ENCODE measurements at places on chromosomes 2 and 18.

DNA sequence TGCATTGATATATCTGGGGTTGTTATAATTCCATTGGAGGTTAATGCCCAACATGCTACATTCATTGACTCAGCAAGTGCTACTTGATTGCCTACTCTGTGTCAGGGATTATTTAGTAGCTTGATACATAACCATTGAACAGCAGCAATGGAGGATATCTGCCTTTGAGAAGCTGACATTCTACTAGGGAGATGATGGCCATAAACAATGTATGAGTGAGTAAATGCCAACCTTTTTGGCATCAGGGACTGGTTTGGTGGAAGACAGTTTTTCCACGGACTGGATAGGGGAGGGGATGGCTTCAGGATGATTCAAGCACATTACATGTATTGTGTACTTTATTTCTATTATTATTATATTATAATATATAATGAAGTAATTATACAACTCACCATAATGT is 31.9 kb upstream of the TOGARAM2 start:
- no peak for DNase-seq

- DNase-seq: no peak
These were observed 517.0 kb downstream of the SLC4A3 start for GRCh38 chr2:220144411-220144810.

GRCh38 chr2:7816233-7816632 is 865.6 kb upstream of the ID2 start:
- DNase-seq: no peak

DNA sequence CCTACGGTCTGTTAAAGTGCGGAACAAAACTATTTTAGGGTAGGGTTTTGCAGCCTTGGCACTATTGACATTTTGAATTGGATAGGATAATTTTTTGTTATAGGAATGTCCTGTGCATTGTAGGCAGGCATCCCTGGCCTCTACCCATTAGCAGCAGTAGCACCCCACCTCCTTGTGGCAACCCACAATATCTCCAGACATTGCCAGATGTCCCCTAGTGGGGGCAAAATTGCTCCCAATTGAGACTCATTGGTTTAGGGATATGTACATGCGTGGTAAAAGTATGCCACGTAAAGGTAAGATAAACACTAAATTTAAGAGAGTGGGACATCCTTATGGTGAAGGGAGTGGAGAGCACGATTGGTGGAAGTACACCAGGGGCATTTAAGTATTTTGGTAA is 4.6 kb downstream of the MIB1 start:
- DNase-seq: no peak

- DNase-seq: no peak
These were observed 57.8 kb upstream of the OTOF start for GRCh38 chr2:26535663-26536275.

GRCh38 chr2:2742726-2743125 is 411.7 kb upstream of the MYT1L start:
- no peak for DNase-seq

DNA sequence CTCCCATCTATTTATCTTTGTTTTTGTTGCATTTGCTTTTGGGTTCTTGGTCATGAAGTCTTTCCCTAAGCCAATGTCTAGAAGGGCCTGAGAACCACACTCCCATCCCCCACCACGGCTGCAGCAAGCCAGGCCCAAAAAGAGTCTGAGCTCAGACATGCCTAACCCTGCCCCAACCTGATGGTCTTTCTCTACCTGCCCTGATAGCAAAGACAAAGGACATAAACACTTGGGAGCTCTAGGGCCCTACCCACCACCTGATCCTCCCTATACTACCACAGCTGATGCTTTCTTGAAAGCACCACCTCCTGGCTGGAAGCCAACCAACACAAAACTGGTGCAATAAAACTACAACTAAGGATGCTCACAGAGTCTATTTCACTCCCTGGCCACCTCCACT is 233.4 kb downstream of the WDR7 start:
- DNase-seq: no peak

GRCh38 chr2:241363426-241363825 is 7.3 kb downstream of the FARP2 start:
- DNase-seq: no peak

- no peak for DNase-seq
These were observed 26.2 kb downstream of the KLF7 start for GRCh38 chr2:207139552-207139951.

DNA sequence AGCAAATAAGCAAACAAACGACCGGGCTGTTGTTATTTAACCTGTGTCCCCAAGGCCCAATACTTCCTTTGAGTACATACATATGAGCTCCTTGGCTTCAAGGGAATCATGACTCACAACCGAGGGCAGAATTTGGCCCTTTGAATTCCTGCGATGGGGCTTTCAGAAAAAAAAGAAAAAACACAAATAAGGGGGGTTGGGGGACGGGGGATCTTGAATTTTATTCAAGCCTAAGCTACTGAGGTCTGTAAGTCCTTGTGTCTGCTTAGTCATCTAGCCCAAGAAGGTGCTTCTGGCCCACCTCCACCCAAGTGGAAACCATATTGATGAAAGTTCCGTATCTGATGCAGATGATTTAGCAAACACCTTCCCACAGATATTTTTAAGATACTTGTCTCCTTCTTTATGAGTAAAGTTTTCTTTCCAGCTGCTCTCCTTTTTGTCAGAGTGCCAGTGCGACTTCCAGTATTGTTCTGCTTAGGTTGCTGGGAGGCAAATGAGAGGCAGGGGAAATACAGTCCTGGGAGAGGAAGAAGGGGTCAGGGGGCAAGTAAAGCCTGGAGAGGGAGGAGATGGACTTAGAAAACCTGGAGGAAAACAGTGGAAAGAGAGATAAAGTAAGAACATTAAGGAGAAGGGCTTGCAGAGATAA is 169.6 kb downstream of the ZEB2 start:
- DNase-seq: no peak

DNA sequence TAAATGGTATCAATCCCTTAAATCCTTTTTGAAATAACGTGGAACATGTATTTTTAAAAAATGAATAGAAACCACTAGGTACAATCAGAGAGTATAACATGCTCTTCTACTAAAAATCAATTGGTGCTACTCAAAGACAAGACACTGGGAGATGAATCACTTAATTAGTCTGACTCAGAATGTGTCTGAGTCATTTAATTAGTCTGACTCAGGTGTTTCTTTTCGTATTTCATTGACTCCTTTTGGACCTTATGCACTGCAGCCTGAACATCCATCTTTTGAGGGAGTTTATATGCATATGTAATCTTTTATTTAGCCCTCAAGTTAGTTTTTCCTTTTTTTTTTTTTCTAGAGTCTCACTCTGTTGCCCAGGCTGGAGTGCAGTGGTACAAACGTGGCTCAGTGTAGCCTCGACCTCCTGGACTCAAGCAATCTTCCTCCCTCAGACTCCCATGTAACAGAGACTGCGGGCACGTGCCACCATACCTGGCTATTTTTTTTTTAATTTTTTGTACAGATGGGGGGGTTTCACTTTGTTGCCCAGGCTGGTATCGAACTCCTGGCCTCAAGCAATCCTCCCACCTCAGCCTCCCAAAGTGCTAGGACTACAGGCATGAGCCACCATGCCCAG is 26.5 kb downstream of the PPP4R3B start:
- DNase-seq: peak; percentile 13

Data from AG08396 (cell line).